ENCODE measurements at places on chromosomes 3 and 15. TPM values are rescaled to one million over a fixed set of nuclear protein-coding genes. Genes with fewer than 3 reads are reported as not detected.
A peak's percentile ranks its signal among the peaks of the same experiment; 100 is the strongest.

The MYZAP gene
- 0.15 TPM for total RNA-seq

The CHST14 gene
- 7.5 TPM for total RNA-seq

The SI gene
- total RNA-seq: not detected

The RTP3 gene
- total RNA-seq: not detected

The C15orf62 gene
- total RNA-seq: 0.89 TPM

The MUC13 gene
- 0.45 TPM for total RNA-seq

The WDR93 gene
- not detected for total RNA-seq

The SLC9A9 gene
- total RNA-seq: 25.3 TPM

The SLC12A1 gene
- total RNA-seq: not detected

The MSL2 gene
- 95.6 TPM for total RNA-seq

The DENND4A gene
- total RNA-seq: 63.5 TPM

DNA sequence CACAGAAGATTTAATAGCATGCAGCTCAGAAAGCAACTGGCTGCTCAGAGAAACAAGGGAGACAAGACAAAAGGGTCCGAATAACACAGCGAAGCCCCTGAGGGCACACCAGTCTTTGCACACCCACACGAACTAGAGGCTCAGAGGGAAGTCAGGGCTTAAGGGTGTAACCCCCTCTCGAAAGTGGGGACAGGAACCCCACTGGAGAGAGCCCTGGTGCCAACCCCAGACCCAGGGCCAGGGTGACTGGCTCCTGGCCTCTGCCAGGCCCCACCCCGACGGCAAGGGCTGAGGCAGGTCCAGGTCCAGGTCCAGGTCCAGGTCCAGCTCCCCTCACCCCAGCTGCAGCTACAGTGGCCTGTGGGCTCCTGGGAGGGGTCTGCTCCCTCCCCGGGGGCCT is 10.5 kb upstream of the PRR23E start:
- DNase-seq: no peak

DNA sequence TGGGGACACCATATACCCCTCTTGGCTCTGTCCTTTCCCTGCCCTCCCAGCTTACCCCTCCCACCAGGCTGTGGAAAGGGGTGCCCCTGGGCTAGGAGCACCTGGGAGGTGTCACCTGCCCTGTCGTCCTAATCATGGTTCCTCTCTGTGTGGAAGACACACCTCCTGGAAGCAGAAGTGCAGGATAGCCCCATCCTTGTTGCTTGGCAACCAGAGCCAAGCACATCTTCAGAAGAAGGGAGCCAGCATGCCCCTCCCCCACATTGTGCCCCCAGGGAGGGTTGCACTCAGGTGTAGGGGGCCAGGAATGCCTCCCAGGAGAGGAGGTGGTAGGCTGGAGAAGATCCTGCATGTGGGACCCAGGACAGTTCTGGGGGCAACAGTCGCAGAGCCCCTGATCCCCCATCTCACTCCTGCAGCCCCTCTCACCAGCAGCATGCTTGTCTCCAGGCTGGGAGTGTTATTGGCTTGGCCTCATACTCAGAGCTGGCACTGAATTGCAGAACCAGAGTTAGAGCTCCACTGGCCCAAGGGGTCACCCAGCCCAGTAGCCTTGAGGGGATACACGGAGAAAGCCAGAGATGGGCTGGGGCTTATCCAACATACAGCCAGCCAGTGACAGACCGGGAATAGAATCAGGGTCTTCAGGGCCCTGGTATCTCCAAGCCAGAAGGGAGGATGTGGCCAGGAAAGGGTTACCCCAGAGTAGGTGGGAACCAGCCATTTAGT is 8.4 kb downstream of the RAB6B start:
- DNase-seq: no peak

DNA sequence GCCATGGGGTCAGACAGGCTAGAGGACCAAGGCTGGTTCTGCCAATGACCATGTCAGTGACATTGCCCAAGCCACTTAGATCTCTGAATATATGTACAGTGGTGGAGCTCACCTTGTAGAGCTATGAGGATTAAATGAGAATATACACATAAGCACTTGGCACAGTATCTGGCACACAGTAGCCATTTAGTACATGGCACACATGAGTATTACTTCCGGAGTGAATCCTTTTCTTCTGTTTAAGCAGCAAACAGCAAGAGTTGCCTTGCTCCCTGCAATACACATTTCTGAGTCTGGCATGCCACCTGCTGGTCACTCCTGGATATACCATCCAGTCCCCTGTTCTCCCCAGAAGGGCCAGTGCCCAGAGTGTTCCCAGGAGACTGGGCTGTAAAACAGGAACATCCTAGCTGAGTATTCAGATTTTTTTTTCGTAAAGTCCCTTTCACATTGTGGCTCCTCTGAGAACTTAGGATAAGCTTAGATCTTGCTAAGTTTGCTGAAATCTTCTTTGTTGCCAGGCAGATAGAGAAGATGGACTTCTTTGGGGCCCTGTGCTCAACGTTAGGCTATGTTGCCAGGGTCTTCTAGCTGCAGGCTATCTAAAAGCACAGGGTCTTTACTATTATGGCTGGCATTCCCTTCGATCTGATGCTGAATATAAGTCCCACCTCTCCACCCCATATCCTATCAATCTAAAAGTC is 203.4 kb downstream of the ADAMTS9 start:
- DNase-seq: peak; percentile 16

DNA sequence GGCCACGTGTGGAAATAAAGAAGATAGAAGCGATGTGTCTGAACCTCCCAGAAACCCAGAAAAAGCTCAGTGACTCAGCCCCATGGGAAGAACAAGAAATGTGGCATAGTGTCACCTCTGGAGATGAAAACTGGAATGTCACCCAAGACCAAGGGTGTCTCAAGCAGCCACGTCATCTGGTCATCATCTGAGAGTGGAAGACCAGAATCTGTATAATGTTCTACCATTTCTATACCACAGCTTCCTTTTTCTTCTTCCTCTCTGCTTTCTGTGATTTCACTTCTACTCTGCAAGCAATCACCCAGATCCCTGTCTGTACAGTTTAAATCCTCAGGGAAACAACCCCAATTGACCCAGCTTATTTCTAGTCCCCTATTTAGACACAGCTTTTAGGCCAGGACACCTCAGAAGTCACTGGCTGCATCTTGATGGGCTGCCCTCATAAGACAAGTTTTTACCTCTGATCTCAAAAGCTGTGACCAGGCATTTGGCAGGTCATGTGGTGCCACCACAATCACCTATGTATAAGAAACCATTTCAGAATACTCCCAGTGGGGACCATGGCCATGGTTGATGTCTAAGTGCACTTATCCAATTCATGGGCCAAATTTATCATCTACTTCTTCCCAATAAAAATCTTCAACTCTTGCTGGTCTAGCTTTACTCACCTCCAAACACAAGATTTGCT is 278.5 kb upstream of the UMPS start:
- no peak for DNase-seq

- no peak for DNase-seq
Observed at GRCh38 chr15:87224404-87224803, 1032.1 kb downstream of the NTRK3 start.

DNA sequence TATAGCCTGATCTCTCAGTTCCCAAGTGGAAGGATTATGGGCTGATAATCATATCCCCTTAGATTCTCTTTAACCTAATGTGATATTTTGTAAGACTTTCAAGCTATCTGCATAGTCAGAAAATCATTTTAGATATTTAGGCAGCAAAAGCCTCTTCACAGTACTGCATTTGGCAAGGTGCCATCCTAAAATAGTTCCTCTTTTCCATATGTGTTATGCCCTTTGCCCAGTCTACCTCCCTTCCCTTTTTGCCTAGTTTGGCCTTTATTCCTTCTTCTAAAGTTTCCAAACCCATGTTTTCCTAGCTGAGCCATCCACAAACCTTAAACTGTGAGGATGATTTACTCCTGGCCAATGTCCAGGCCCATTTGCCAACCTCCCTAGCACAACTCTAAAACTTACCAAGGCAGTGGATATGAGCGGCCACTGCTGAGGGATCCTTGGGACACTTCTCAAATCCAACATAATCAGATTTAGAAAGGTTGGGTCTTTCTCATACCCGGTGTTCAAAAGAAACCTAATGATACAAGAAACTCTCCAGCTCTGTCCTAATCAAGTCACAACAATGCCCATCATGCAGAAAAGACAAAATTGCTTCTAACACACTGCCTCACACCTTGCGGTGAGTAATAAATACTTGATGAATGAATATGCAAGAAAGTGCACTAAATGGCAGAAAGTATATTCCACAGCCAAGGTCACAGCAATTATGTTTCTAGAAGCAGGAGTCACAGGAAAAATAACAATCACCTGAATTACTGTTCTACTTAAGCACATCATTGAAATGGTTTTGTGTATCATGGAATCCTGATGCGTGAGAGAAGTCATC is 493.9 kb downstream of the NLGN1 start:
- DNase-seq: no peak

DNA sequence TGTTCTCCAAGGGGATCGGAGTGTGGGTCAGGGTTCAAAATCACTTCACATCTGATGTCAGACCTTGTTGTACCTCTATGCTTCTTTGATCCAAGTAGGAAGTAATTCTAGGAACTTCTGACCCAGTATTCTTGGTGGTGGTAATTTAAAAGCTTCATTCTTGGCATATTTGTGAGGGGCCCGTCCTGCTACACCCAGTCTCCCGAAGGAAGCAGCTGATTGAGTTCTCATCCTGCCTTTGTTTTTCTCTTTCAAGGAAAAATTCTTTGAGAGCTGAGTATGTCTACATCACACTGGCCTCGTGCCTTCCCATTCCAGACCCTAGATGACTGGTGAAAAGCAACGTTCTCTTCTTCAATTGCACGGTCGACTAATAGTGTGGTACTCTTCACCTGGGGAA is 234.4 kb upstream of the TPRG1 start:
- no peak for DNase-seq

DNA sequence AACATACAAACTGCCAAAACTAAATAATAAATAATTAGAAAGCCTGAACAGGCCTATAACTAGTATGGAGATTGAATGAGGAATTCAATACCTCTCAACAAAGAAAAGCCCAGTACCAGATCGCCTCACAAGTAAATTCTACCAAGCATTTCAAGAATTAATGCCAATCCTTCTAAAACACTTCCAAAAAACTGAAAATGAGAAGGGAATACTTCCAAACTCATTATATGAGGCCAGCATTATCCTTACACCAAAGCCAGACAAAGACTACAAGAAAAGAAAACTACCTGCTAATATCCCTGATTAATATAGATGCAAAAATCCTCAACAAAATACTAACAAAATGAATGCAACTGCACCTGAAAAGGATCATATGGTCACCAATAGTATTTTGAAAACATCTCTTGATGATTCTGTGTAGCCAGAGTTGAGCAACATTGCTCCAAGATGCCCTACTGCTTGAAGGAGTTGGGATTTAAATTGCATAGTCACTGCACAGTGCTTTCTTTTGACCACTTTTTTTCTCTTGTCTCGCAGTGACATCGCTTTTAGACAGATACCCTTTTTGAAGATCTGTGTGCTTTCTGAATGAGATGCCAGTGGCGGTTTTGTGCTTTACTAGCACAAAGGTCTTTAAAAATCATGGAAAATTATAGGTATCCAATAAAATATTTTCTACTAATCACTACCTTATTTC is 487.2 kb upstream of the RASGRP1 start:
- no peak for DNase-seq

DNA sequence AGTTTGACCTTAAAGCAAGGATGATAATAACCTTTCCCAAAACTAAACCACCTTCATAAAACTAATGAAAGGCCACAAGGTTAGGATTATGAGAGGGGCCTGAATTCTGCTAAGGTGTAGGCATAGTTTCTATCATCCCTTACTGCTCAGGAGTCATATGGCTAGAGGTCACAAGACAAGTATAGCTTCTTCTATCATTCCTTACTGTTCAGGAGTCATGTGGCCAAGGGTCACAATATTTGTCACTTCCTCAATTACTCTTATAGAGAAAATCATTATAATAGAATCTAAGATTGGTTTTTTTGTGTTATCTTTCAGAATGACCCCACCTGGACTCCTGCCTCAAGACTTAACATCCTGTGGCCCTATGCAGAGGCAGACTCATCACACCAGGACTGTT is 36.6 kb downstream of the HERC1 start:
- no peak for DNase-seq

DNA sequence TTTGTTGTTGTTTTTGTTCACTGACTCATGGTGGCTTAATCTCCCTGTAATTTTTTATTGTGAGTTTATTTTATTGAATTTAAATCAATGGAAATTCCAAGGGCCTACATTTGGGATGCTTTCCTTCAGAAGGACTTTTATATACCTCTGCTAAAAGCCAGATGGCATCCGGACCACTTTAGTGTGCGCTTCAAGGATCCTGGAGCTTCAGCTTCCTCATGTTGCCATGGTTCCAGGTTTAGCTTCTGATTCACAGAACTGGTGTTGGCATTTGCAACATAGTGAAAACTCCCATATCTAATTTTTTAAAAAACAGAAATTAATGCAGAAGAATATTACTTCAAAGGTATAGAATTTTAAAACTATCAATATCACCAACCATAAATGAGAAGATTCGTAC is 8.5 kb upstream of the HACD2 start:
- DNase-seq: no peak

DNA sequence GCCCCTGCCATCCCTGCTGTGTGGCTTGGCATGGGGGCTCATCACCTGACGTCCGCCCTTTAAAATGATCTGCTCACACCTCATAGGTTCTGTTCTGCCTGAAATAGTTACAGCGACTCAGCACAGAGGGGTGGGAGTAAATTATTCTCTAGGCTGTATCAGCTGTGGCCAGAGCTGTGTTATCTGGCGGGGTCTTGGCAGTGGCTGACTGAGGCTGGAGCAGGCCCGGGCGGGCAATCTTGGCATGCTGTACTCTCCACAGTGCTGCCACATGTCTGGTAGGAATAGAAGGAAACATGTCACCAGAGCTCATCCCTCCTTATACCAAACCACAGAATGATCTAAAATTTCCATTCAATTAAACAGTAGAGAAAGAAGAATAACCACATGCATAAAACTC is 499.9 kb upstream of the LMCD1 start:
- no peak for DNase-seq

GRCh38 chr3:157445857-157446256 is 9.2 kb downstream of the PTX3 start:
- DNase-seq: no peak

DNA sequence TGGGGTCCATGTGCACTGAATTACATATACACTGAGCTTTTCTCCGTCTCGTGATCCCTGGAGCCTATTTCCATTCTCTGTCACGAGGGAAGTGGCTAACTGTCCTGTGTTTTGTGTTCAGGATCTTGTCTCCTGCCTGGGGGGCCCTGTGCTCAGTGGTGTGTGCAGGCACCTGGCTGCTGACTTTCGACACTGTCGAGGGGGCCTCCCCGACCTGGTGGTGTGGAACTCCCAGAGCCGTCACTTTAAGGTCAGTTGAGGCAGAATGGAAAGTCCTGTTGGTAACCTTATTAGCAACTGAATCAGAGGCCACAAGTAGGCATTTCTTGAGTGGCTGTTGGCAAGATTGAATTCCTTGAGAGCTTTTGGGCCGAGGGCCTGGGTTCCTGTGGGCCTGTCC is 26.7 kb downstream of the FAN1 start:
- no peak for DNase-seq

- DNase-seq: no peak
Observed at GRCh38 chr3:3305841-3306240, 126.3 kb upstream of the CRBN start.

DNA sequence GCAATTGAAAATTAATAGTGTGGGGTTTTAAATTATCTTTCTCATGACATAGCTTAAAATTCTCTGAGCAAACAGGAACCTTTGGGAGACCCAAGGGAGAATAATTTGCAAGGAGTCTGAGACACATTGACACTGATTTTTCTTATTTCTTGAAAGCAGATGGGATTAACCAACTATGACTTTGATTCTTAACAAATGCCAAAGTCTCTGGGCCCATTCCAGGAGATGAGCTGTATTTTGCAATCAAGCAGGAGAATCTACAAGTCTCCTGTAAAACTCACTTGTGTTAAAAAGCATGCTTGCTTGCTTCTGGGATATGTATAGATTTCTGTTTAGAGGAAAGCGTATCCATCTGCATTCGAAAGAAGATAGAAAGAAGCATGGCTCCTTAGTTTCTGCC is 71.3 kb upstream of the STT3B start:
- no peak for DNase-seq

Data from T-helper 17 cell (primary cell).